Small intestine (tissue), 16 donors: ENCODE measurements at places on chromosomes 16 and 17. TPM values are rescaled to one million over a fixed set of nuclear protein-coding genes. Genes with fewer than 3 reads are reported as not detected.

Gene TSC2
- 73.1 TPM for polyA plus RNA-seq

Gene NPIPB2
- polyA plus RNA-seq, result 5.5 TPM

Gene KRTAP1-5
- polyA plus RNA-seq, result 0.04 TPM

Gene WFDC1
- 1.6 TPM for polyA plus RNA-seq

Gene NEUROD2
- 0.04 TPM for polyA plus RNA-seq

Gene PAM16
- polyA plus RNA-seq, result 76.0 TPM

Gene SMIM36
- polyA plus RNA-seq, result not detected

Gene KCNJ18
- polyA plus RNA-seq, result not detected

Gene ABCC11
- 0.15 TPM for polyA plus RNA-seq
